ENCODE measurements at places on chromosomes 12 and 14. TPM values are rescaled to one million over a fixed set of nuclear protein-coding genes. Genes with fewer than 3 reads are reported as not detected.

- H3K27ac ChIP-seq = no peak overlapping the region
- no peaks in the 10 kb centered on the region for H3K27me3 ChIP-seq
- no peaks in the 10 kb centered on the region for H3K4me1 ChIP-seq
- no peak overlapping the region for H3K4me3 ChIP-seq
- DNase-seq = no peak
- H3K36me3 ChIP-seq = no peaks in the 10 kb centered on the region
Observed at GRCh38 chr12:84464616-84465015, 448.0 kb downstream of the SLC6A15 start.

GRCh38 chr14:76782115-76782884 lies 21.0 kb downstream of the VASH1 start:
- peaks cover 48% of the 10 kb centered on the region for H3K36me3 ChIP-seq
- peaks cover 36% of the 10 kb centered on the region for H3K4me1 ChIP-seq
- H3K4me3 ChIP-seq = no peak overlapping the region
- no peak for DNase-seq
- H3K27me3 ChIP-seq = no peaks in the 10 kb centered on the region
- H3K27ac ChIP-seq = peak overlapping the region; percentile 56

GRCh38 chr12:92221656-92222315 lies 76.1 kb upstream of the BTG1 start:
- H3K4me3 ChIP-seq = no peak overlapping the region
- H3K36me3 ChIP-seq = no peaks in the 10 kb centered on the region
- H3K27ac ChIP-seq = no peak overlapping the region
- no peak for DNase-seq

- no peak overlapping the region for H3K27ac ChIP-seq
- no peaks in the 10 kb centered on the region for H3K27me3 ChIP-seq
- H3K4me1 ChIP-seq = no peaks in the 10 kb centered on the region
Observed at GRCh38 chr14:81751198-81751597, 217.5 kb upstream of the SEL1L start.

DNA sequence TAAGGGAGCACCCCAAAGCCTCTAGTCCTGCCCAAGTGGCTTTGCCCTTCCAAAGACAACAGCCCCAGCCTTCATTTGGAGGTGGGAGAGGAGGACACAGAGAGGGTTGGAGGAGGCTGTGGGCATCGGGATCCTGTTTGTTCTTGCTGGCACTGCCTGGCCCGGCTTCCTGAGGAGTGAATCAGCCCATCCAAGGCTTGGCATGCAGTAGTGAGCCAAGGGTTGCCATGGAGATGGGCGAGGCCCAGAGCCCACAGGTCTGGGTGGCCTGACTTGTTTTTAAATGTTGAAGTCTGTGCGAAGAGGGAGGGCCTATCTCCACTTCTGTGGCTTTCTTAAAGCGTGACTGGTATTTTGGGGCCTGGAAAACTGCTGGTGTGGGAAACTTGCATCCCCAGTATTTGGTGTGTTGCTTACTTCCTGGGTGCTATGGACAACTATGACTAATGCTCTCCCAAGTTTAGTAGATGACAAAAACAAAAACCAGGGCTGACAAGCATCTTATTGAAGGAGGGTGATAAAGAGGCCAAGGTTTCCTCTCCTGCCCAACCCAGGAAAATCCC lies 15.8 kb downstream of the CD9 start:
- peaks cover 35% of the 10 kb centered on the region for H3K4me1 ChIP-seq
- H3K27me3 ChIP-seq = no peaks in the 10 kb centered on the region
- H3K36me3 ChIP-seq = peaks cover 11% of the 10 kb centered on the region
- DNase-seq = peak; percentile 97
- H3K27ac ChIP-seq = peak overlapping the region; percentile 83

- H3K4me1 ChIP-seq = no peaks in the 10 kb centered on the region
- DNase-seq = no peak
- H3K4me3 ChIP-seq = no peak overlapping the region
- H3K36me3 ChIP-seq = peaks cover 22% of the 10 kb centered on the region
- no peaks in the 10 kb centered on the region for H3K27me3 ChIP-seq
Observed at GRCh38 chr14:105050551-105050897, 14.7 kb downstream of the GPR132 start.

DNA sequence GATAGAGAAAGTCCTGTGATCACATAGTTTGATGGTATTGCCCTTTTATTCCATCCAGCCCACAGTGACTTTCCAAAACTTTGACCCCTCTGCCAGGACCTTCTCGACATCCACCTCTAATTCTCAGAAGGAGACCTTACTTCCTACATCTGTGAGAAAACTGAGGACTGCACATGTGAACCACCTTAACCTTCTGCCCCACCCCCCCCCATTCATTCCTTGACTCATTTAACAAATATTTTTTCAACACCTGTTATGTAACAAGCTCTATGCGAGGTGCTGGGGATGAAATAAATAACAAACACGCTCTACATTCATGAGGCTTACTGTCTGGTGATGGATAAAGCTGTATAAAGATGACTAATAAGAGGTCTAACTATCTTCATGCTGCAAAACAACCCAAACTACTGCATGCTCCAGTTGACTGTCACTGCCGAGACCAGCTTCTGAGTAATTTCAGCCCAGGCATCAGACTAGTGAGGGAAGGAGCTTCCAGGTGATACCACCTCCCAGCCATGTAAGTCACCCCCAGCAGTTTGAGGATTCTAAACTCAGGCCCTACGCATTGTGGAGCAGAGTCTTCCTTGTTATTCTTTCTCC lies 1.9 kb upstream of the HAL start:
- H3K27ac ChIP-seq = no peak overlapping the region
- H3K36me3 ChIP-seq = peaks cover 32% of the 10 kb centered on the region
- no peak for DNase-seq
- H3K4me1 ChIP-seq = peaks cover 16% of the 10 kb centered on the region
- no peaks in the 10 kb centered on the region for H3K27me3 ChIP-seq

- H3K36me3 ChIP-seq = no peaks in the 10 kb centered on the region
- H3K27me3 ChIP-seq = no peaks in the 10 kb centered on the region
- H3K4me1 ChIP-seq = no peaks in the 10 kb centered on the region
- no peak overlapping the region for H3K4me3 ChIP-seq
Observed at GRCh38 chr12:43361031-43361710, 190.8 kb downstream of the ADAMTS20 start.

The GDF3 gene
- 0.20 TPM for total RNA-seq

The SLC5A8 gene
- total RNA-seq = 2.8 TPM

The CNTN1 gene
- total RNA-seq = 8.6 TPM

The OTX2 gene
- not detected for total RNA-seq
